Right ventricle myocardium inferior (tissue), 1 donor: ENCODE measurements at places on chromosomes 4 and X. TPM values are rescaled to one million over a fixed set of nuclear protein-coding genes. Genes with fewer than 3 reads are reported as not detected.

- DNase-seq: no peak
Observed at GRCh38 chr4:74370912-74371311, 6.0 kb downstream of the EREG start.

GRCh38 chr4:100420571-100420970 lies 97.3 kb downstream of the EMCN start:
- no peak for DNase-seq

DNA sequence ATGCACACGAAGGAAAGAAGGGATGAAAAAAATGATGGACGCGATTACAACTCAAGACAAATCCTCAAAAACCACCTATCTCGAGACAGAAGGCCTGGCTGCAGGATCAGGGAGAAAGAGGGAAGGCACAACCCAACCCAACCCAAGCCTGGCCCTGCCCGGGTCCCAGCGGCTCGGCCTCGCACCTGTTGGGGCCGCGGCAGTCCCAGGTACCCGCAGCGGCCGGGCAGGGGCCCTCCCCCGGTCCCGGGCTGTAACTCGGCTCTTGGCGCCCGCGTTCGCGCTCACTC lies 464 bp downstream of the RASGEF1B start:
- DNase-seq: no peak

The PITX2 gene
- not detected for total RNA-seq

The GAGE2A gene
- total RNA-seq: not detected
